ENCODE measurements at places on chromosomes 3 and 15.
A peak's percentile ranks its signal among the peaks of the same experiment; 100 is the strongest.

DNA sequence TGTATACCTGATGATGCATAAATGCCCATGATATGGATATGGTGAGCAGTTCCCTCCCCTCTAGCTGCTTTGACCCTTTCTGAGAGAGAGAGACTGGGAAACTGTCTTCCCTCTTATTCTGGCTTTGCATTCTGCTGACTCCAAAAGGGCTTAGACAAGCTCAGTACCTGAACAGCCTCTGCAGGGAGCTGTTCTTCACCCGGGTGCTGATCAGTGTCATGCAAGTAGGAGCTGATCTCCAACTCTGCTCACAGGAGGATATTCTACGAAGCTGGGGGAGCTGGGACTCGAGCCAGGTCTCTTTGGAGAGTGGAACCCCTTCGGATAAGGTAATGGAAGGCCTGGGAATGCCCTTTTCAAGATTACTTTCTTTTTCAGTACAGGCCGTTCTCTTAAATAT lies 237.1 kb downstream of the RYR3 start:
- DNase-seq, result peak; percentile 41

- DNase-seq, result no peak
These were observed 7.7 kb upstream of the AADACL2 start for GRCh38 chr3:151726016-151726415.

DNA sequence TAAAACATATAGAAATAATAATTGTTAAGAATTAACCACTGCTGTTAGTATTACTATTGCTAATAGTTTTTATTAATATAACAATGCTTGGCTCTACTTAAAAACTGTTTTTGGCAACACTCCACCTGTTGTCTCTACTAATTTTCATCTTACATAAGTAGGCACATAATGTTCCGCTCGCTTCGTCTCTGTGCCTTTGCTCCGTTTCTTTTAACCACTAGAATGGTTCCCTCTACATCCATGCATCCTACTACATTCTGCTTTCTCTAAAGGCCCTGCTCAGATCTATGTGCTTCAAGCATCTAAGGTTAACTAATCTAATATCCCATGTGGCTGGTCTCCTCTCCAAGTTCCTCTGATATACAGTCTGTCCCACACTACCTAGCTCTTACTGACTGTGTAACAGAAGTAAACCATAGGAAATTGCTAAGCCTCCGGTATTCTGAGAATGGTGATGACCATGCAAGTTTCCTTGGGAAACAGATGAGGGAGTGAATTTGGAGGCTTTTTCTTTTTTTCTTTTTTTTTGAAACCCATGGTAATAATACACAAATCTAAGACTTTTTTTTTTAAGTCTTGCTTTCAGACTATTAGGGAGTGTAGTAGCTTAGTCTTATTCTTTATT lies 138.3 kb downstream of the P3H2 start:
- DNase-seq, result no peak

DNA sequence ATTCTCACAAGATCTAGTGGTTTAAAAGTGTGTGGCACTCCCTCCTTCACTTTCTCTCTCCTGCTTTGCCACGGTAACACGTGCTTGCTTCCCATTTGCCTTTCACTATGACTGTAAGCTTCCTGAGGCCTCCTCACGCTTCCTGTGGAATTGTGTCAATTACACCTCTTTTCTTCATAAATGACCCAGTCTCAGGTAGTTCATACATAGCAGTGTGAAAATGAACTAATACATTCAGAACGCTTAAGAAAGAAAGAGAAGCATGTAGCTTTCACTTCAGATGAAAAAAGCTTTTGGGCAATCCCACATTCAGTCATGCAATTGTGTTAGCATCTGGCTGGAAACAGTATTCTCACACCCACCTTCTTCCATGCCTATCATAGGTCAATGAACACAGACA lies 24.4 kb downstream of the P3H2 start:
- DNase-seq, result no peak

GRCh38 chr15:67741308-67741707 lies 84.0 kb upstream of the SKOR1 start:
- DNase-seq, result no peak

DNA sequence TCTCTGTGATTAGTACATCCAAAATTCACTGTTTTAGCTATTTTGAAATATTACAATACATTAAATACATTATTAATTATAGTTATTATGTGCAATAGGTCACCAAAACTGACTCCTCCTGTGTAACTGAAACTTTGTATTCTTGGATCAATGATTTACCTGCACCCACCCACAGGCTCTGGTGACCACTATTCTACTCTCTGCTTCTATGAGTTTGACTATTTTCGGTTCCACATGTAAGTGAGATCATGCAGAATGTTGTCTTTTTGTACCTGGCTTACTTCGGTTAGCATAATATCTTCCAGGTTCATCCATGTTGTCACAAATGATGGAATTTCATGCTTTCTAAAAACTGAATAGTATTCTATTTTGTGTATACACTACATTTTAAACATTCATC lies 43.8 kb downstream of the SLC2A2 start:
- DNase-seq, result no peak

- DNase-seq, result no peak
These were observed 333.4 kb downstream of the THSD4 start for GRCh38 chr15:71448688-71449114.

- DNase-seq, result no peak
These were observed 7.0 kb upstream of the ATP8B4 start for GRCh38 chr15:50126072-50126471.

- no peak for DNase-seq
These were observed 159.8 kb downstream of the MBNL1 start for GRCh38 chr3:152428577-152428976.

GRCh38 chr3:9395570-9396300 lies 1.7 kb upstream of the SETD5 start:
- no peak for DNase-seq

DNA sequence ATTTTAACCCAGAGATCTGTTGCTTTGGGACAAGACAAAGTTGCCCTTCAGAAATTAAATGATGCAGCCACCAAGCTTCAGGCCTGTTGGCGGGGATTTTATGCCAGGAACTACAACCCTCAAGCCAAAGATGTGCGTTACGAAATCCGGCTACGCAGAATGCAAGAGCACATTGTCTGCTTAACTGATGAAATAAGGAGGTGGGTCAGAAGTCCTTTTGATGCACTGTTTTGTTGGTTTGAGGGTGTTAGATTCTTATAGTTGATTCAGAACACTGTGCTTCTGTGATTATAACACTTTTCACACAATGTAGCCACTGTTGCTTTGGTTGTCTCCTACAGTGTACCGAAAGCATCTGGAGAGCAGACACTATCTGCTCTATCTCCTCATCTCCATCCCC lies 20.8 kb upstream of the NXPE3 start:
- no peak for DNase-seq

DNA sequence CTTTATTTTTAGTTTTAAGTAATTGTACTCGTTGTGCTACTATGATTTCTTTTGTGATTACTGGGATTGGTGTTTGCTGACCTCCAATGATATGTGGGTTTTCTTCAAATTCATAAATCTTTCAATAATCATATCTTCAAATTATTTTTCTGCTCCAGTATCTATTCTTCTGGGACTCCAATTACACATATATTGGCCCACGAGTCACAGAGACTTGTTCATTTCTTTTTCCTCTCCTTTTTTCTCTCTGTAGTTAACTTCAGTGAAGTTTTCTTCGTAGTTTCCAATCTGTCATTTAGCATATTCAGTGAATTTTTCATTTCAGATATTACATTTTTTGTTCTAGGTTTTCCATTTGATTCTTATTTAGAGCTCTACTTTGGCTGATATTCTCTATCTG lies 21.4 kb downstream of the RFX7 start:
- DNase-seq, result no peak
